ENCODE measurements at places on chromosomes 11 and 22.

GRCh38 chr11:109680127-109680526, 258.1 kb downstream of the C11orf87 start:
- no peak for DNase-seq

DNA sequence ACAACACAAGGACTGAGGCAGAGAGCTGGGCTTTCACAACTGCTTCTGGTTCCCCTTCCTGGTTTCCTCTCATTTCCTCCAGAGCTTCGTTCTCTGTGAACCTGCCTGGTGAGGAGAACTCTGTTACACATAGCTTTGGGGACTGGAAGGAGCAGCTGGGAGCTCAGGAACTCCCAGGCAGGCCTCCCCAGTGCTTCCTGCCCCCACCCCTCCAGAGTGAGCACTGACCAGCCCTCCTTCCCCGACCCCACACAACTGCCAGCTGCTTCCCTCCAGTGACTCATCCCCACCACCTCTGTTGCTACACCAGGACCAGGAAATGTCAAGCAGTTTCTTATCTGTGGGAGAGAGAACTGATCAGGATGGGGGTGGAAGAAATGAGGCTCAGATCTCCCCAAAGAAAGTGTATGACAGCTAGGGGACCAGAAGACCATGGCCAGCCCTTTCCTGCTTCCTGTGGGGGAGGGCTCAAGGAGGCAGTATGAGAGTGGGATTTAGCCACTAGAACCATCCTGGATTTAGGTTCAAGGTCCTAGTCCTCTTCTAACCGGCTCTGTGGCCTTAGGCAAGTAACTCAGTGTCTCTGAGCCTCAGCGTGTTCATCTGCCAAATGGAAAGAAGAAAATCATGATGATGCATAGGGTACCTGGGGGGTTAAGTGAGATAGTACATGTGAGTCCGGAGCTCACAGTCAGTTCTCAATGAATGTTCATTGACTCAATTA, 4.5 kb upstream of the TP53I11 start:
- no peak for DNase-seq

GRCh38 chr22:50138041-50138440, 32.5 kb upstream of the PANX2 start:
- DNase-seq = no peak

DNA sequence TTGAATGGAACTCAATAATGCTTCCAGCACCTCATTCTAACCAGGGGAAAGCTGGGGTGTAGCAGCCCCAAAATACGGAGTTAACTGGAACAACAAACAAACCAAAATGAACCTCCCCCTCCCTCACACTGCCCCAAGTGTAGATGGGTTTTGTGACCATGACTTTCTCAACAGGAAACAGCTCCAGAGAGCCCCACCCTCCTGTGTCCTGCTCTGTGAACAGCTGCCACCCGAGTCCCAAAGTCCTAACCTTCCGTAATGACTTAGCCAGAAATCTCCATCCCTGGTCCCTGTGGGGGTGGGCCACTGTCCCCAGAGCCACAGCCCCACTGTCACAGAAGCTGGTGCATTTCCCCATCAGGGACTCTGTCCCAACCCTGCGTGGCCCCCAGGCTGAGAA, 155.4 kb downstream of the CRYBB2 start:
- no peak for DNase-seq

DNA sequence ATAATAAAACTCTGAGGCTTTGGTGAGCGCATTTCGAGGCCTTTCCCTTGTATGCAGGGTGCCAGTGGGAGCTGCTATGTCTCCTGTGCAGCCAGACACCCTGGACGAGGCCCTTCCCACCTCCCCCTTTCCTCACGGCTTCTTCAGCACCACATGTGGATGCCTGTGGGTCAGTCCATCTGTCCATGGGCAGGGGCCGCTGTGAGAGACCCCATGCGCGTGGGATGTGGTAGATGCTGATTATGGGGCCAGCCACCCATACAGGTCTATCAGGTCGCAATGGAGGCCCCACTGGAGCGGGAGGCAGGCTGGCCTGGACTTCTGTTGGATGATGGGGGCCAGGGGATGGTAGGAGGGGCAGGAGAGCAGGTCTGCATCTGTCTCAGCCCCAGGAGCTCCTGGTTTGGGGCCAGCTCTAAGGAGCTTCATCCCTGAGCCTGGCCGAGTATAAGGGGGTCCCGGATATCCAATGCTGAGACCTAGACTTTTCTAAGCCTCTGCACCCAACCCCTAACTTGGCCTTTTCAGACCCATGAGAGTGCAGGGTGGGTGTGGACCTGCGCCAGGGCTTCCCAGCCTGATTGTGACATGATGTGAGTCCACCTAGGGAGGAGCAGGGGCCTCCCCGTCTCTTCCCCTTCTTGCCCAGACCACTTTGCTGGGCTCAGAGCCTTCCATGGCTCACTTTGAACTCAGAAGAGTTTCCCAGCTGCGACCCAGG, 14.0 kb upstream of the DGCR8 start:
- DNase-seq = no peak

DNA sequence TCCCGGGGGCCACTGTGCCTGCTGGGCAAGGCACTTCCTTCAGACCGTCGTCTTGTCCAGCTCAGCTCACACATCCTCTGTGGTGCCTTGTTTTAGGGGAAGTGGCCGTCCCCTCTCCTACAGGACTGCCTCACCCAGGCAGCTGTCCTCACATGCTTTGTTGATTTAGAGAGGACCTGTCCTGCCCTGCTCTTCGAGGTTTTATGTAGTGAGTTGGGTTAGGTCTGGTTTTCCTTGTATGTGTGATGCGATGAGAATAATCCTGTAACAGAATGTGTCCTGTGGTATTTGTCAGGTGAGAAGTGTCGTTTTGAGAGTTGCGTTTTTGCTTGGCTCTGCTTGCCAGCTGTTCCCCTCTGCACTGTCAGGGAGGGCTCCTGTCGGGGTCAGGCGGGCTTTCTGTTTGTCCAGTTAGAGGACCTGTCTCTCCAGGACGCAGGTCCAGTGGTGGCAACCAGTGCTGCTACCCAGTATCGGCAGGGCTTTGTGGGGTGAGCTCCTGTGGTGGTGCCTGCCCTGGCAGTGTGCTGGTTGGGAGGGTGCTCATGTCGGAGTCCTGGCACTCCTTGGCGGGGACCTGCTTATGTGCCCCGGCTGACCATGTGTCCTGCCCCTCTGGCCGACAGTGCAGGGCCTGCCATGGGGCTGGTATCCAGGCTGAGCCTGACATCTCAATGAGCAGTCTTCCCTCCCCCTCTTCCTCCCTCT, 41.3 kb downstream of the MUC6 start:
- DNase-seq = no peak

- DNase-seq = no peak
Observed at GRCh38 chr11:73334384-73335203, 26.5 kb downstream of the ARHGEF17 start.

DNA sequence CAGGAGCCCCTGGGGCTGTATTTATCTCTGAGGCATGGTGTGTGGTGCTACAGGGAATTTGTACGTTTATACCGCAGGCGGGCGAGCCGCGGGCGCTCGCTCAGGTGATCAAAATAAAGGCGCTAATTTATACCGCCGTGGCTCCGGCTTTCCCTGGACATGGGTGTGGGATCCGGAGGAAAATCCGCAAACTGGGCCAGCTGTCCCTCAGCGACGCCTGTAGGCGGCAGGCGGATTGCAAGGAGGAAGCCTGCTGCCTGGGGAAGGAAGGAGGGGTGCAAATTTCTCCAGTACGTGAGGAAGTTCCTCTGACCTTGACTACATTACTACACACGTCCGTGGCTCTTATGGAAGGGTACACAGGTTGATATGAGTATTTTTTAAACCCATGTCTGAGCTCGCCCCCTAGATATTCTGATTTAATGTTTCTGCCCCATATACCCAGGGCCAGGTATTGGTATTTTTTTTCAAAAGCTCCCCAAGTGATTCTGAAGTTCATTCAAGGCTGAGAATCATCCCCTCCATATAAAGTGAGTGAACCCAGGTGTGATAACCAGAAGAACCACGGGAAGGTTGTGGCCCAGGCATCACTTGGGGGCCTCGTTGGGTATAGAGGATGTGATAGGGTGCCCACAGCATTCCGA, 2.8 kb downstream of the MYOD1 start:
- DNase-seq = no peak
